CD4-positive, alpha-beta T cell treated with Interleukin-4 for 1 hour (primary cell): ENCODE measurements at places on chromosomes 13 and 19.

DNA sequence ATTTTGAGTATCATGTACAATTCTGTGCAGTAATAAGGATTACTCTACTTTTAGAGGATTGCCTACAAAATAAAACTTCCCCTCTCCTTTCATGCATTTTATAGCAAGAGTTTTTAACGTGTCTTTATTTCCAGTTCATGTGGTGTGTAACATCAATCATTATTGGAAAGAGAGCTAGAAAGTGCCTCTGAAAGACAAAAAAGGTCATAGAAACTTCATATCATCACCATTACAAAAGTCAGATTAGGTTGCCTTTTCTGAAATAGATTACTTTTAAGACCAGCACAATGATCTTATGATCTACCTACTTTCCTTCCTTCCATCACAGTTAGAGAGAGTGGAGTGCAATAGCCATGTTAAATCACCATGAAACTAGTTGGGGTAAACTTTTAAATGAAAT, 12.6 kb downstream of the DACH1 start:
- DNase-seq = no peak

DNA sequence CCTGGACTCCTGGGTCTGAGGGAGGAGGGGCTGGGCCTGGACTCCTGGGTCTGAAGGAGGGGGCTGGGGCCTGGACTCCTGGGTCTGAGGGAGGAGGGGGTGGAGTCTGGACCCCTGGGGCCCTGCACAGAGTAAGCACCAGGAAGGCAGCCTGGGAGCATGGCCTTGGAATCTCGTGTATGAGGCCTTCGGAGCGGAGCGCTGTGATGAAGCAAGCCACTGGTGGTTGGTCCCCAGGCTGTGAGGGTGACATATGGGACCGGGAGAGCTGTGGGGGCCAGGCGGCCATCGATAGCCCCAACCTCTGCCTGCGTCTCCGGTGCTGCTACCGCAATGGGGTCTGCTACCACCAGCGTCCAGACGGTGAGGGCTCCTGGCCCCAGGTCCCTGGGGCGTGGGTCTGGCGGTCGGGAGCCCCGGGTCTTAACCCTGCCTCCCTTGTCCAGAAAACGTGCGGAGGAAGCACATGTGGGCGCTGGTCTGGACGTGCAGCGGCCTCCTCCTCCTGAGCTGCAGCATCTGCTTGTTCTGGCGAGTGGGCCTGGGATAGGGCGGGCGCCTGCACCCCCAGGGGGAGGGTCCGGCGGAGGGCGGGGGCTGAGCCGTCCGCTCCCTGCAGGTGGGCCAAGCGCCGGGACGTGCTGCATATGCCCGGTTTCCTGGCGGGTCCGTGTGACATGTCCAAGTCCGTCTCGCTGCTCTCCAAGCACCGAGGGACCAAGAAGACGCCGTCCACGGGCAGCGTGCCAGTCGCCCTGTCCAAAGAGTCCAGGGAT, 918 bp downstream of the TMEM190 start:
- DNase-seq = no peak

DNA sequence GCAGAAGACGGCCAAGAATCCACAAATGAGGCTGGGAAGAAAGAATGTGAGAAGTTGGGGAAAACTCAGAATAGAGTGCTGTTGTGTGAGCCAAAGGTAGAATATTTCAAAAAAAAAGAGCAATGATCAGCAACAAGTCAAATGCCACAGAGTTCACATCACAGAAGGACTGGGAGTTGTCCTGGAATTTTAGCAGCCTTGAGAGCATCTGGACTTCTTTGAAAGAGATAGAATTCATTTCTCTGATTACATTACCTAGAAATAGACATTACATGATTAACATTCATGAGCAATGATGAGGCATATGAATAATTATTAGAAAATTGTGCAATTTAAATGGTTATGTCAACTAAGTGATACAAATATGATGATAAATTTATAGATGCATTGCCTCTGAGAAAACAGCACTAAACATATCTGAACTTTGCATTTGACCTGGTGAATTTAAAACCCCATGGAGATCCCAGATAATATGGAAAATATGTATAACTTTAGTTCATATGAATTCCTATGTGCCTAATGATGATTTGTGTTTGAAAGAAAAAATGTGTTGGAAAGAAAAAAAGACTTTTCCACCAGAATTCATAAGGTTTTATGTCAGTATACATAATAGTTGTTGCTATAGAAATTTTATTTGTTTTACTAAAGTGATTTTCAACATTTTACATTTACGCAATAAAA, 186.2 kb downstream of the POSTN start:
- DNase-seq = no peak

- DNase-seq = no peak
Measured at GRCh38 chr13:91647361-91647990, 249.1 kb downstream of the GPC5 start.

DNA sequence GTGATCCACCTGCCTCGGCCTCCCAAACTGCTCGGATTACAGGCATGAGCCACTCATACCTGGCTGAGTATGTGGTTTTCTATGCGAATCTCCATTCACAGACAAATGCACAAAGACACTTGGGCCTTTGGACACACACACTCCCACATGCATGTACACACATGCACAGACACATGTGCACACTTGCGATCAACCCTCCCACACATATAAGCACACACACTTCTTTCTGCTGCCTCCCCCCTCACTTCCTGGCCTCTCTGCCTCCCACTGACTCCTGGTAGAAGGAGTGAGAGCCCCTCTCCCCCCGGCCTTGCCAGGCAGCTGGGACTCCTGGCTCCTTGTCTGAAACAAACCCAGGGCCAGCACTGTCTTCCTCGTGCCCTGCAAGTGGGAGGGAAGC, 29.3 kb upstream of the PLEKHF1 start:
- no peak for DNase-seq

DNA sequence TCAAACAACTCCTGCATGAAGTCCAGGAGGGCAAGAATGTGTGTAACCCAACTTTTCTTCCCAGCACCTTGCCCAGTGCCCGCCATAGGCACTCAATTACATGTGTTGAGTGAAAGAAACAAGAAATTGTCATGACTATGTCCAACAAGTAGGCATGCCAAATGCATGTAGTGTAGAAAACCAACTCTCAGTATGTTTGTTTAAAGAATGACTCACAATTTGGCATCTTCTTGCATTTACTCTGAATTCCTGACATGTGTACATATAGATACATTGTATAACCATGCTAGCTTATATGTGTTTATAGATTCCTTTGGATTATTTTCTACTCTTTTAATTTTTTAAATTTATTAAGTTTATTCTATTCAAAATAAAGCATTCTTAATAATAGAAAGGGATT, 305.0 kb downstream of the EFNB2 start:
- DNase-seq = no peak
